ENCODE measurements at places on chromosomes 7 and 10. TPM values are rescaled to one million over a fixed set of nuclear protein-coding genes. Genes with fewer than 3 reads are reported as not detected.
A peak's percentile ranks its signal among the peaks of the same experiment; 100 is the strongest.

DNA sequence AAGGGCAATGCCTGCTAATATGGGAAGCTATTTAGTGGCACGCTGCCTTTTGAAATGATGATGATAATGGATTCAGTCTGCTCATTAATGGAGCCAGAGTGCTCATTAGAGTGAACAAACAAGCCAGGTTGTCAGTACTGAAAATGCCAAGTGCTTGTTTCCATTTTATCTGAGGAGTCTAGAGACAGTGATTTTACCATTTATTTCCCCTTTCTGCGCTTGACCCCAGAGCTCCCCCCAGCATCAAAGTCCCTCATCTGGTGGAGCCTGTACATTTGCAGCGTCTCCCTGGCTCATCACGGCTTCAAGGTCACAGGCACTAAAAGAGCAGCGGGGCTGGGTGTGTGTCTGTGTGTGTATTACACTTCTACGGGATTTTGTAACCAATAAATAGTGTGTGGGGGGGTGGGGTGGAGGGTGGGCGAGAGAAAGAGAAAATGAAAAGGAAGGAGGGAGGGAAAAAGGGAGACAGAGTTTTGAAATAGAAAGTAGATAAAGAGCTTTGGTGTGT, 553.8 kb downstream of the TFEC start:
- DNase-seq: no peak

DNA sequence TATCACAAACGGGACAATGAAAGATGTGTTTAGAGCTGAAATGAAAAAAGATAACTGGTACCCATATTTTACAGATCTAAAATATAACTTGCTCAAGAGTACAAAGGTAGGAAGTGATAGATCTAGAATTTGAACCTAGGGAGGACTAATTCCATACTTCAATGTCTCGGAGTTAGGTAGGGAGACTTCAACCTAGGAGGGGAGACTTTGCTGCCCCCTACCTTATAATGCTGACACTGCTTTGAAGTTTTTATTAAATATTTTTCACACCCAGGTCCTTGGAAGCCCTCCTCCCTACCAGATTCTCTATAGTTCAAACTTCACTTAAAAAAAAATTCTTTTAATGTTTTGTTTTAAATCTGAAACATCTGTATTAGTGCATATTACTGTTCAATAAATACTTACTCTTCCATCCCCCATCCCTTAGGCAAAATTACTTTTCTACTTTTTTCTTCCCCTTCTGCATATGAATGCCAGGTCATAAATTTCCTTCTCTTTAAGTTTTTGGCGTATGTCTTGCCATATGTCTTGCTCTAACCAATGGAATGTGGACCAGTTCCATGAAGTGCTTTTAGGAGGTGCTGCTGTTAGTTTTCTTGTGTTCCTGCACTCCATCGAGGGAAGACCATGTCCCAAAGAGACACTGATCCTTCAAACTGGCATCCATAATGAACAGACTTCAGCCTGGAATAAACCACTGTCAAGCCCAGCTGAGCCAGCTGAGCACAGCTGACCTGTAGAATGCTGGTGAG, 57.8 kb downstream of the MICU1 start:
- peak; percentile 45 for DNase-seq

- DNase-seq: no peak
These were observed 212.5 kb downstream of the SEC23IP start for GRCh38 chr10:120105001-120105400.

- DNase-seq: peak; percentile 27
These were observed 738 bp upstream of the NCAPG2 start for GRCh38 chr7:158705234-158705850.

Gene TFPI2
- 18.5 TPM for total RNA-seq

DNA sequence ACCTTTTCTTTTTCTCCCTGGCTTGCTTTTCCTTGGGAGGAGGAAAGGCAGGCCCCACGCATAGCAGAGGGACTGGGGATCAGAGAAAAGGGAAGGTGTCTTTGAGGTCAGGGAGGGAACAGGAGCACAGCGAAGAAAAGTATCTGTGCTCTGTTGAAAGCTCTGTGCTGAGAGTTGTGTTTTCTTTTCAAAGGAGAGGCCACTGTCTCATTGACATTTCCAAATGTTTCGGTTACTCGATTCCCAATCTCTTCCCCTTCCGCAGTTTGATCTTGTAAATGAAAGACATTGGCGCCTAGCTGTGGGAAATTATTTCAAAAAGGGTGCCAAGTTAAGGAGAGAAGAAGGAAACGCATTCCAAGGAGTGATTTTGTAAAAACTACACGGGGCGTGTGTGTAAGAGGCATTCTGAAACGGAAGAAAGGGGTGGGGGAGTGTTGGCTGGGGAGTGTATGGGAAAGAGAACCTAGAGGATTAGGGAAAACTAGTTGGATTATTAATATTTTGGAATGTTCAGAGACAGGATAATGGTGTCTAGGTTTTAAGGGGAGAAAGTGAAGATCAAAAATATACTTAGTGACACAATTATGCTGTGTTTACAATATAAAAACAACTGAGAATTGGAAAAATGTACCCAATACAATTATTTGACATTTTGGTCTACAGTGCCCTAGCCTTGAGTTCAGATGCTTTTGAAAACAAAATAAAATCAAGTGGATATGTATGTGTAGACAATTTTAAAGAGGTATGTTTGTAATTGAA, 708 bp downstream of the KLHDC10 start:
- DNase-seq: peak; percentile 47

Gene IGFBP1
- not detected for total RNA-seq

GRCh38 chr10:8738987-8739386, 684.5 kb downstream of the GATA3 start:
- no peak for DNase-seq

Gene TCERG1L
- not detected for total RNA-seq

Data from M059J (cell line).